Spinal cord (tissue), 10 donors: ENCODE measurements at places on chromosomes 3 and 15. TPM values are rescaled to one million over a fixed set of nuclear protein-coding genes. Genes with fewer than 3 reads are reported as not detected.

The CKMT1B gene
- total RNA-seq, result 12.8 TPM

The SCAANT1 gene
- not detected for total RNA-seq

GRCh38 chr3:110343376-110343775 lies 728.2 kb upstream of the NECTIN3 start:
- DNase-seq, result no peak

DNA sequence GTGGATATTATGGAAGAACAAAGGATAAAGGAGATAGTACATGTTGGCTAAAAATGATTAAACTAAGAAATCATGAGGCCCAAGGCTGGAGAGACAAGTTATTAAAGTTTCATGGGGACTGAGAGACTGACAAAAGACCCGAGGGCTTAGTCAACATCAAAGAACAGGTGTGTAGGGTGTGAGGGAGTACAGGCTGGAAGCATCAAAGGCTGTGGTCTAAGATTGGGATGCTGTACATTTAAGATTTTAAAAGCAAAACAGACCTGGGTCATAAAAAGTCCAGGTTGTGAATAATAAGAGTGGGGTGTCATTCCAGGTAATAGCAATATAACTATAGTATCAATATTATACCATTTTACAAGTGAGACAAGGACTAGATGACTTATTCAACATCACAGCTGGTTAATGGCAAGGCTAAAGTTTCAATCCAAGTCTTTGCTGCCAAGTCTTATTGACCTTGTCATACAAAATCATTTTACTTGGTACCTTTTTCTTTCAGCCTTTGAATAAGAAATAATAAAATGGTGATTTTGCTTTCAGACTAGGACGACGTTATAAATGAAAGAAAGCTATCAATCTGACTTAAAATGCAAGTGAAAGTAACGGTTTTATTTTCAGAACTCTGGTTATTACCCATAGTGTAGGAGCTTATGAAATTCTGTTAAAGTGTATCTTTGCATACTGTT lies 211.6 kb downstream of the TNIK start:
- no peak for DNase-seq
